GM13976 (cell line): ENCODE measurements at places on chromosomes 3 and 15.

GRCh38 chr15:56968821-56969220, 50.4 kb downstream of the TCF12 start:
- DNase-seq, result no peak

DNA sequence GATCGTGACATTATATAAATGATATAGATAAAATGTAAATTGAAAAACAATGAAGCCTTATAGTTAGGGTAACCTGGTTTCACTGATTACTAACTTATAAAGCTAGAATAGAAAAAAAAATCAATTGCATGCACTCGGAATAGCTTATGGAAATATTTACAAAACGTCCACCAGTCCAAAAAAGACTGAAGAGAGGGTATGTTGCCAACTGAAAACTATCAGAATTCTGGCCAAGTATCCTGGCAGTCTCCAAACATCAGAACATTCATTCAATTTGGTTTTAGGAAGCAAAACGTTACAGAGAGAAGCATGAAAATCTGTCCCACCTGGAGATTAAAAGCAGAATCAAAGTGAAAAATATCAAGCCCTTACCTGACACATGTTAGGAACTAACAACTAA, 892.4 kb downstream of the ROBO1 start:
- DNase-seq, result no peak

GRCh38 chr3:194561306-194561974, 71.8 kb downstream of the TMEM44 start:
- DNase-seq, result no peak

GRCh38 chr3:141525814-141526213, 39.0 kb downstream of the RASA2 start:
- DNase-seq, result no peak

DNA sequence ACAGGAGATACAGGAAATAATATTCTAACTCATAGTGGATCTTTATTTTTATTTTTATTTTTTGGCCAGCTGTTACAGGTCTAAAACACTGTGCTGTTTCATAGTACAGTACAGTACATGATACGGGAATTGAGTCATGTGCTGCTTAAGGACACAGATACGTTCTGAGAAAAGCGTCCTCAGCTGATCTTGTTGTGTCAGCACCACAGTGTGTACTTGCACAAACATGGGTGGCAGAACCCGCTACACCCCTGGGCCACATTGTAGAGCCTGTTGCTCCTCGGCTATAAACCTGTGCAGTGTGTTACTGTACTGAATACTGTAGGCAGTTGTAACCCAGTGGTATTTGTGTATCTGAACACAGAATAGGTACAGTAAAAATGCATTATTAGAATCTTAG, 183.4 kb downstream of the OR4M2 start:
- no peak for DNase-seq

DNA sequence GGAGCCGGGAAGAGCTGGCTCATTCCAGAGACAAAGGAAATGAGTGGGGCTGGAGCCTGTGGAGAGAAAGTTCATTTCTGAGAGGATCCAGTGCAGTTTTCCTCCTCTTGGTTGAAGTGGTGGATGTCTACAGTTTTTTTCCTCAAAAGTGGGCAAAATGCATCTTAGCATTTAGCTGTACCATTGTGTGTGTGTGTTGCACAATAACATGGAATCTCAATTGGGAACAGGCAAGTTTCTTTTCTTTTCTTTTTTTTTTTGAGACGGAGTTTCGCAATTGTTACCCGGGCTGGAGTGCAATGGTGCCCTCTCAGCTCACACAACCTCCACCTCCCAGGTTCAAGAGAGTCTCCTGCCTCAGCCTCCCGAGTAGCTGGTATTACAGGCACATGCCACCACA, 101.5 kb upstream of the UBE2E1 start:
- DNase-seq, result no peak
